Trophoblast cell (in vitro differentiated cells and primary cell): ENCODE measurements at places on chromosomes 4 and X.

- no peak for DNase-seq
- H3K4me3 ChIP-seq, result no peak overlapping the region
- no peaks in the 10 kb centered on the region for H3K36me3 ChIP-seq
- no peak overlapping the region for H3K27ac ChIP-seq
- no peaks in the 10 kb centered on the region for H3K4me1 ChIP-seq
- H3K27me3 ChIP-seq, result no peaks in the 10 kb centered on the region
Measured at GRCh38 chr4:189060104-189060503, 880.6 kb upstream of the FRG1 start.

GRCh38 chr4:103067841-103068547 is 8.6 kb downstream of the SLC9B2 start:
- H3K4me1 ChIP-seq, result no peaks in the 10 kb centered on the region
- DNase-seq, result peak; percentile 31
- H3K4me3 ChIP-seq, result no peak overlapping the region
- H3K27me3 ChIP-seq, result no peaks in the 10 kb centered on the region
- H3K27ac ChIP-seq, result no peak overlapping the region
- H3K36me3 ChIP-seq, result no peaks in the 10 kb centered on the region

DNA sequence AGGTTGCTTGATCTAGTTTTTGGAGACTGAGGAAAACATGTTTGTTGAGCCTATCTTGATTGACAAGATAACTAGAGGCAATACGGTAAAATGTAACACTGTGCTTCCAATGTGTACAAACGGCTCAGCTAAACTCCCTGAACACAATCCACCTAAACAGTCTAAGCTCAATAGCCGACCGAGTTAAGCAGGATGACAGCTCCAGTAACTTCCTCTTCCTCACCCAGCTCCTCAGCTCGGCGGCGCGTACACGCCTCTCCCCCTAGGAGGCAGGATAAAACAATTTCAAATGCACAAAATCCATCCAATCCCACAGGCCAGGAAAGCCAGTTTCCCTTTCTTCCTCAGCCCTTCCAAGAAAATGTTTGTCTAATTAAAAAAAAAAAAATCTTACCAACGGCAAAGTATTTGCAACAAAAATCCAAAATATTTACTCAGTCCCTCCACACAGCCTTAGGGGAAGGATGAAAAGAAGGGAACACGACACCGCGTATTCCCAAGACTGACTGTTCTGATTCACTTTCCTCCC is 1.0 kb downstream of the CNOT6L start:
- H3K27me3 ChIP-seq, result no peaks in the 10 kb centered on the region
- peak overlapping the region; percentile 88 for H3K27ac ChIP-seq
- no peaks in the 10 kb centered on the region for H3K4me1 ChIP-seq
- peak overlapping the region; percentile 88 for H3K4me3 ChIP-seq
- H3K36me3 ChIP-seq, result no peaks in the 10 kb centered on the region

GRCh38 chr4:11435557-11435956 is 6.9 kb upstream of the HS3ST1 start:
- no peaks in the 10 kb centered on the region for H3K4me1 ChIP-seq
- H3K27ac ChIP-seq, result no peak overlapping the region
- H3K4me3 ChIP-seq, result no peak overlapping the region
- H3K27me3 ChIP-seq, result no peaks in the 10 kb centered on the region
- H3K36me3 ChIP-seq, result no peaks in the 10 kb centered on the region

DNA sequence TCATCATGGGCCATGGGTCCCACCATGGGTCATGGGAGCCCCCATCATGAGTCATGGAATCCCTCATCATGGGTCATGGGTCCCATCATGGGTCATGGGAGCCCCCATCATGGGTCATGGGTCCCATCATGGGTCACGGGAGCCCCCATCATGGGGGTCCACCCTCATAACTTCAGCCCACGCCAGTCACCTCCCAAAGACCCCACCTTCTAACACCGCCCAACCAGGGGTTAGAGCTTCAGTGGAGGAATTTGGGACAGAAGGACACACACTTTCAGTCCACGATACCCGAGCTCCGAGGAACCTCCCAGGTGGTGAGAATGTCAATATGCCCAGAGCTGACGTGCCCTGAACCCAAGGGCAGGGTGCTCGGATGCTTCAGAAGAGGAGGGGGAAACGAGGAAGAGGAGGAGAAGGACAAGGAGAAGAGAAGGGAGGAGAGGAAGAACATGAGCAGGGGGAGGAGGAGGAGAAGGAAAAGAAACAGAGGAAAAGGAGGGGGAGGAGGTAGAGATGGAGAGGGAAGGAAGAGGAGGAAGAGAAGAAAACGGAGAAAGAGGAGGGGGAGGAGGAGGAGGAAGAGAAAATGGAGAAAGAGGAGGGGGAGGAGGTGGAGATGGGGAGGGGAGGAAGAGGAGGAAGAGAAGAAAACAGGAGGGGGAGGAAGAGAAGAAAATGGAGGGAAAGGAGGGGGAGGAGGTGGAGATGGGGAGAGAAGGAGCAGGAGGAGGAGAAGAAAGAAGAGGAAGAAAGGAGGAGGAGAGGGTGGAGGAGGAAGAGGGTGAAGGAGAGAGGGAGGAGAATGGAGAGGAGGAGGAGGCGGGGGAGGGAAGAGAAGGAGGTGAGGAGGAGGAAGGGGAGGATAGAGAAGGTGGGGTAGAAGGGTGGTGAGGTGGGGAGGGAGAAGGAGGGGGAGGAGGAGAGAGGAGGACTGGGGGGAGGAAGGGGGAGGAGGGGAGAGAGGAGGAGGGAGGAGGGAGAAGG is 17.7 kb downstream of the IL3RA start:
- no peak overlapping the region for H3K4me3 ChIP-seq
- H3K4me1 ChIP-seq, result peaks cover 5% of the 10 kb centered on the region
- H3K27ac ChIP-seq, result no peak overlapping the region
- no peaks in the 10 kb centered on the region for H3K27me3 ChIP-seq
- DNase-seq, result no peak
- H3K36me3 ChIP-seq, result peaks cover 2% of the 10 kb centered on the region

- no peaks in the 10 kb centered on the region for H3K36me3 ChIP-seq
- no peak overlapping the region for H3K4me3 ChIP-seq
- no peaks in the 10 kb centered on the region for H3K4me1 ChIP-seq
- no peaks in the 10 kb centered on the region for H3K27me3 ChIP-seq
Measured at GRCh38 chrX:76420237-76420636, 7.3 kb upstream of the MAGEE1 start.

GRCh38 chr4:106628586-106629267 is 260.1 kb upstream of the GIMD1 start:
- H3K4me3 ChIP-seq, result no peak overlapping the region
- H3K27ac ChIP-seq, result no peak overlapping the region
- no peaks in the 10 kb centered on the region for H3K4me1 ChIP-seq
- no peaks in the 10 kb centered on the region for H3K27me3 ChIP-seq
- DNase-seq, result no peak
- H3K36me3 ChIP-seq, result no peaks in the 10 kb centered on the region

DNA sequence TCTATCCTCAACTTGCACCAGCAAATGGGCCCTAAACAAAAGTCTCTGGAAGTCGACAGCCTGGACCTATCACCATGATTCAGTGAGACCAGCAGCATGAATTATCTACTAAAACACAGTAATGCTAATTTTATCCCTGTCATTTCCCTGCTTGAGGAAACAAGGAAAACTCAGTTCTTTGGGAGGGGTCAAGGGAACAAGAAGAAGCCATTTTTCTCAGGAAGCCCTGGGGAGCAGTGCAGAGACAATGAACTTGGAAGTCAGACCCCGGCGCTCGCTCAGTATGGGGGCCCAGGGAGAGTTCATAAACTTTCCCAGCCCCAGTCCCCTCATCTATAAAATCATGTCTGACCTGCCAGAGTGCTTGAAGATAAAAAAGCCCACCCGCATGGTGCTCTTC is 50.4 kb downstream of the DCTD start:
- no peaks in the 10 kb centered on the region for H3K36me3 ChIP-seq
- no peaks in the 10 kb centered on the region for H3K4me1 ChIP-seq
- no peak for DNase-seq
- H3K4me3 ChIP-seq, result no peak overlapping the region
- no peak overlapping the region for H3K27ac ChIP-seq

- H3K4me3 ChIP-seq, result no peak overlapping the region
- H3K27me3 ChIP-seq, result no peaks in the 10 kb centered on the region
- no peaks in the 10 kb centered on the region for H3K4me1 ChIP-seq
- no peaks in the 10 kb centered on the region for H3K36me3 ChIP-seq
- no peak overlapping the region for H3K27ac ChIP-seq
Measured at GRCh38 chr4:106502106-106502699, 133.6 kb upstream of the GIMD1 start.

DNA sequence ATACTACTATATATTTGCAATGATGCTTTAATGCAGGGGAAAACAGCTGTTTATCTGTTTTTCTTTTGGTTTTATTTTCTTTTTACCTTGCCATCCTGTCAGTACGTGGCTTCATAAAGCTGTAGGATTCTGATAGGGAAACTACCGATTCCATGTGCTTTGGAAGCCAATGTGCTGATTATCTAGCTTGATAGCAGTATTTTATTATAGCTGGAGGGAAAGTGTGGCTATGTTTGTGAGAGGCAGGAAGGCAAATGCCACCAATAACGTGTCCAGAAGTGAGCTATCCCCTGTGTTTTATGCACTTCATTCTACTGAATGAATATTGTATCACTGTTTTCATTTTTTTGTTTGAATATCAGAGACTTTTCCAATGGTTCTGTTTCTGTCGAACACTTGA is 43.7 kb downstream of the IL15 start:
- H3K4me3 ChIP-seq, result no peak overlapping the region
- H3K27me3 ChIP-seq, result no peaks in the 10 kb centered on the region
- no peak for DNase-seq
- no peak overlapping the region for H3K27ac ChIP-seq
- no peaks in the 10 kb centered on the region for H3K36me3 ChIP-seq
- H3K4me1 ChIP-seq, result no peaks in the 10 kb centered on the region

- H3K27ac ChIP-seq, result no peak overlapping the region
- no peaks in the 10 kb centered on the region for H3K27me3 ChIP-seq
- H3K36me3 ChIP-seq, result no peaks in the 10 kb centered on the region
- DNase-seq, result no peak
- no peaks in the 10 kb centered on the region for H3K4me1 ChIP-seq
Measured at GRCh38 chr4:26239801-26240200, 81.0 kb upstream of the RBPJ start.

DNA sequence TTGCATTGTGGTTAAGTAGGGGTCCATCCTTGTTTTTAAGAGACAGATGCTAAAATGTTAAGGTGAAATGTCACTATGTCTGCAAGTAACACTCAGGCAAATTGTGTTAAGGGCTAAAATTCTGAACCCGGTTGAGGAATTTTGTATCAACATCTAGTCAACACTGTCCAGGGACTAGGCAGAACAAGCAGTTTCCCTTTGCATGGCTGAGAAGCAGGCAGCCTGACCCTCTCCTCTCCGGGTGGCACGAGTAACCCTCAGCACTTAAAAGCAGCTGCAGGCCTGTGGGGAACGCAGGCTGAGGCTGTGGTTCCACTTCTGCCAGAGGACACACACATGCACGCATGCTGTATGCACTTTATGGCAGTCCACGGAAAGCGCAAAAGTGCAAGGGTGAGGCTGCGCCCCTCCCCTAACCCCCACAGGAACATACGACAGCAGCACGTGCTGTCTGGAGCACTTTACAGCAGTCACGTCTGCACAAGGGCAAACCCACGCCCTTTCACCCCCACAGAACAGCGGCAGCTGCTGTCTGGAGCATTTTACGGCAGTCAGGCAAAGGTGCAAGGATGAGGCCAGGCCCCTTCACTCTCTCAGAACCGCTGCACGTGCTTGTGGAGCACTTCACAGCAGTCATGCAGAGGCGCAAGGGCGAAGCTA is 619 bp upstream of the MPC1L start:
- H3K36me3 ChIP-seq, result no peaks in the 10 kb centered on the region
- no peaks in the 10 kb centered on the region for H3K27me3 ChIP-seq
- no peak overlapping the region for H3K27ac ChIP-seq

DNA sequence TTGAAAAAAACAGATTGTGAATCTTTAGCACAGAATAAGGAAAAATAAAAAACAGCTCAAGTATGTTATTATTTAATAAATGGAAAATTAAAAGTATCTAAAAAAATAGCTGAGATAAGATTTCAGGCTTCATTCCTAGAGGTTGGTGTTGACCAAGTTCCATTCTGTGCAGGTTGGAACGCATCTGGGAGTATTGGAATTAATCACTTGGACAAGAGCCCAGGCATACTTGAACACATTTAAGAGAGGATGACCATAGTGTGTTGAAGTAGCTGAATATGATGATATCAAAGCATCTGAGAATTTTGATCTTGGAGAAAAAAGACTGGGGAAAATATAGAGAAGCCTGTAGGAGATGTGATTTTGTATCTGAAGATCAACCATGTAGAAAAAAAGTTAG is 54.6 kb upstream of the VCX start:
- H3K4me3 ChIP-seq, result no peak overlapping the region
- H3K27ac ChIP-seq, result no peak overlapping the region
- no peak for DNase-seq
- H3K36me3 ChIP-seq, result no peaks in the 10 kb centered on the region
- H3K4me1 ChIP-seq, result no peaks in the 10 kb centered on the region

GRCh38 chr4:14155803-14156202 is 528.3 kb upstream of the BOD1L1 start:
- H3K27ac ChIP-seq, result no peak overlapping the region
- DNase-seq, result no peak
- no peaks in the 10 kb centered on the region for H3K36me3 ChIP-seq
- no peak overlapping the region for H3K4me3 ChIP-seq
- no peaks in the 10 kb centered on the region for H3K27me3 ChIP-seq
- no peaks in the 10 kb centered on the region for H3K4me1 ChIP-seq

- H3K4me3 ChIP-seq, result no peak overlapping the region
- no peaks in the 10 kb centered on the region for H3K27me3 ChIP-seq
- no peak for DNase-seq
- H3K4me1 ChIP-seq, result no peaks in the 10 kb centered on the region
- no peak overlapping the region for H3K27ac ChIP-seq
Measured at GRCh38 chrX:104310657-104311254, 56.0 kb upstream of the ESX1 start.

DNA sequence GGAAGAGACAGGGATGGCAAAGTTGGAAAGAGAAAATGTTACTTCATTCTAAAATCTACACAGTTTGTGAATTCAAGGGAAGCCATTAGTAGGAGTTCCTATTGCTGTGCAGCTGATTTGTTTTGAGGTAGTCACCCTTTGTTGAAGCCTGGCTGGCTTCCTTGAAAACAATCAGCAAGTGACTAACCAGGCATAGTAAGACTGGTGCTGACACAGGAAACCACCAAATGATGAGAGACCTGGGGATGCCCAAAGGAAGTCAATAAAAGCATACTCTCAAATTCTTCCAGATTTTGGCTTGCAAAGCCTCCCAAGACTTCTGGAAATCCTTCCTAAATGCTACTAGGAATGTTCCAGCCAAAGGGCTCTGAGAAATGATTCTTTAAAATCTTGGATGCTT is 23.9 kb upstream of the PRDM8 start:
- no peak overlapping the region for H3K4me3 ChIP-seq
- H3K27ac ChIP-seq, result no peak overlapping the region
- no peaks in the 10 kb centered on the region for H3K27me3 ChIP-seq
- DNase-seq, result no peak
- H3K4me1 ChIP-seq, result no peaks in the 10 kb centered on the region
- H3K36me3 ChIP-seq, result no peaks in the 10 kb centered on the region

GRCh38 chrX:150365051-150365989 is 2.2 kb downstream of the MAMLD1 start:
- no peaks in the 10 kb centered on the region for H3K36me3 ChIP-seq
- peaks cover 52% of the 10 kb centered on the region for H3K27me3 ChIP-seq
- no peak overlapping the region for H3K27ac ChIP-seq
- H3K4me3 ChIP-seq, result no peak overlapping the region
- DNase-seq, result peak; percentile 46
- H3K4me1 ChIP-seq, result peaks cover 4% of the 10 kb centered on the region
